Placental pericyte (primary cell): ENCODE measurements at places on chromosomes 11 and 22. TPM values are rescaled to one million over a fixed set of nuclear protein-coding genes. Genes with fewer than 3 reads are reported as not detected.

The SLC1A2 gene
- total RNA-seq, result 7.0 and 8.1 TPM in 2 replicates

The KCNJ5 gene
- total RNA-seq, result under 0.01 and 0.29 TPM in 2 replicates

The EXPH5 gene
- 0.14 and 0.22 TPM in 2 replicates for total RNA-seq

The ASRGL1 gene
- under 0.01 and 0.88 TPM in 2 replicates for total RNA-seq

The MEN1 gene
- total RNA-seq, result 20.4 and 25.5 TPM in 2 replicates

The THY1 gene
- 104 and 200 TPM in 2 replicates for total RNA-seq

The XRCC6 gene
- total RNA-seq, result 221 and 330 TPM in 2 replicates

The C11orf97 gene
- total RNA-seq, result not detected in 2 replicates

The FOSL1 gene
- total RNA-seq, result 24.9 and 76.5 TPM in 2 replicates

The OR52H1 gene
- total RNA-seq, result 0.22 and 1.0 TPM in 2 replicates

The GLB1L2 gene
- total RNA-seq, result under 0.01 TPM in 1 of 2 replicates, not detected in the other

The IGF2 gene
- total RNA-seq, result 3.9 and 60.7 TPM in 2 replicates

The CREB3L1 gene
- total RNA-seq, result 56.9 and 68.6 TPM in 2 replicates

The GAS2L1 gene
- 9.4 and 42.7 TPM in 2 replicates for total RNA-seq

The OR51E2 gene
- total RNA-seq, result 0.14 and 0.22 TPM in 2 replicates

The MUC2 gene
- not detected in 2 replicates for total RNA-seq

The SUSD2 gene
- total RNA-seq, result 0.44 and 17.2 TPM in 2 replicates

The MS4A6A gene
- total RNA-seq, result not detected in 2 replicates
